ENCODE measurements at places on chromosomes 11 and 22.

DNA sequence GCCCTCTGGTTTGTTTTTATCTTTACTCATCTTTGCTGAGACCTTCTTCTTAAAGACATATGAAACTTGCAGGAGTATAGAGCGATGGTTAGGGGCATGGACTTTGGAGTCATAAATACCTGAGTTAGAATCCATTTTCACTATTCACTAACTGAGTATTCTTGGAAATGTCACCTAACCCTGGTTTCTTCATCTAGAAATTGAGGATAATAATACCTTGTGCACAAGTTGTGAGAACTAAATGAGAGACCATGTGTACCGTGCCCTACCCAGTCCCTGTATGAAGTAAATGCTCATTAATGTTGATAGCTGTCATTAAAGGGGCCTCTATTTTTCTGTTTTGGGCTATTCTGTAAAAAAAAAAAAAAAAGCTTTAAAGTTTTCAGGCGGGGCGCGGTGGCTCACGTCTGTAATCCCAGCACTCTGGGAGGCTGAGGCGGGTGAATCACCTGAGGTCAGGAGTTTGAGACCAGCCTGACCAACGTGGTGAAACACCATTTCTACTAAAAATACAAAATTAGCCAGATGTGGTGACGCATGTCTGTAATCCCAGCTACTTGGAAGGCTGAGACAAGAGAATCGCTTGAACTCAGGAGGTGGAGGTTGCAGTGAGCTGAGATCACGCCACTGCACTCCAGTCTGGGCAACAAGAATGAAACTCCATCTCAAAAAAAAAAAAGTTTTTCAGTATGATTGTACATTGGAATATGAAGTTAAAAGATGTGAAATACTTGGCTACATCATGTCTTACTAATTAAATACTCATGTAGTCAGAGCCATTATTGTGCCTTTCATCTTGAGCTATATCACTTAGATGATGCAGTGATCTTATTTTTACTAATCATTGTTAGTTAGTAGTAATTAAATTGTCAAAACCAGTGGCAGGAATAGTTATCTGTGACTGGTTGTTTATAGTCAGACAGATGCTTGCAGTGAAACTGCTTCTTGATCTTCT is 95.0 kb downstream of the AMOTL1 start:
- DNase-seq, result no peak

- DNase-seq, result no peak
Observed at GRCh38 chr11:65390099-65390941, 3.9 kb downstream of the FRMD8 start.

DNA sequence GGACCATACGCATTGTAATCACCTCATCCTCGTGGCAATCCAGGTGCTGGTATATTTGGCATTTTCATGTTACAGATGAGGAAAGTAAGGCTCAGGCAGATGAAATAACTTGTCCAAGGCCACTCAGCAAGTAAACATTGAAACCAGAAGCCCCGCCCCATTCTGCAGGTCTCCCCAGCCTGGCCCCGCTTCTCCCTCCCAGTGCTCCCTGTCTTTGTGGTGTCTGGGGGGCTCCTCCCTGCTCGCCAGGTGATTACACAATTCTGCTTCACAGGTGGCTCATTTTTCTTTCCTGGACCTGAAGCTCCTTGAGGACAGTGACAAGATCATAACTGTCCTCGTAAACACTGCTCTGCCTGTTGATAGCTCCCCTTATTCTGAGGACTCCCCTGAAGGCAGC is 531.5 kb upstream of the B3GAT1 start:
- DNase-seq, result no peak

DNA sequence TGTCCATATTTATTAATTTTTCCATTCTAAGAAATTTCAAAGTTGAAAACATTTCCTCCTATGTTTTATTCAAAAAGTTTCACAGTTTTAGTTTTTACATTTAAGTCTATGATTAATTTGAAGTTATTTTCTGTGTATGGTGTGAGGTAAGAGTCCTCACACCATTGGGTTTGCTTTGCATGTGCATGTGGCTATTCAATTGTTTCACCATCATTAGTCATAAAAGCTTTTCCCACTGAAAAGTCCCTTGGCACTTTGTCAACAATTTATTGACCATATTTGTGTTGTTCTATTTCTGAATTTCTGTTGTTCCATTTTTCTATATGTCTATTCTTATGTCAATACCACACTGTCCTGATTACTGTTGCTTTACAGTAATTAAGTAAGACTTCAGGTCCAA is 186.5 kb downstream of the KIF18A start:
- peak; percentile 34 for DNase-seq

GRCh38 chr11:31445621-31446020 is 63.8 kb downstream of the IMMP1L start:
- DNase-seq, result peak; percentile 5

DNA sequence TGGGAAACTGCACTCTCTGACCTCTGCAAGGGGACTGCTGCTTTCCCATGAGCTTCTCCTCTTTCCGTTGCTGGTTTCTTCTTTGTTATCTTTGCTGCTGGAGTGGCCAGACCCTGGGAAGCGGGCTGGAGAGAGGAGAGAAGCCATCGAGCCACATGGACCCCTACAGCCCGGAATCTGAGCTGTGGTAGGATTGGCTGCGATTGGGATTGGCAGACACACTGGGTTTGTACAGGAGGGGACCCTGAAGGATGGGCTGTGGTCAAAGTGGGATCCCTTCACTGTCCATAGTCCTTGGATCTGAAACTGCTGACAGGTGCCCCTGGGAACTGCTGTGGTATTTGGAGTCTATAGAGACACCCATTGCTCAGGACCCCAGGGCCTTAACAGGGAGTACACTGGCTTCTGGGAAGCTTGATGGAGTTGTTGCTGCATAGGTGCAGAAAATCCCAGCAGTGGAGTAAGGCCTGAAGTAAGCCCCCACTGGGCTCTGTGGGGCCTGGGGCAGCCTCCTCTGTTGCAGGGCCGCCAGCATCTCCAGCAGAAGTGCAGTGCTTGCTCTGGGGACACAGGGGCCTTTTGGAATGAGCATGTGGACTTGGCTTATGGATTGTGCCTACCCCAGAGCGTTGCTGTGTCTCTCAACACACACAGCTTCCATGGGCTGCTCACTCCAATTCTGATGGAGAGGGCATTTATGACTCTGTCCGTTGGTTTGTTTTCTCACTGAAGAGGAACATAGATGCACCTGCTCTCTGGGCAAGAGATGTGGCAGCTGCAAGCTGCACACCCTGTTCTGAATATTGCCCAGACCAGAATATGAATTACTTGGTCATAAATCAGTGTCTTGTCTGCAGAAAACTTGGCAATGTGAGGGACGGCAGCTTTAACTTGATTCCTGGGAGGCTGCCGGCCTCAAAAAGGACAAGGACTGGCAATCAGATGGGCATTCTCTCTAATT is 32.0 kb downstream of the BCR start:
- DNase-seq, result no peak
